ENCODE measurements at places on chromosomes 2 and 18. TPM values are rescaled to one million over a fixed set of nuclear protein-coding genes. Genes with fewer than 3 reads are reported as not detected.

DNA sequence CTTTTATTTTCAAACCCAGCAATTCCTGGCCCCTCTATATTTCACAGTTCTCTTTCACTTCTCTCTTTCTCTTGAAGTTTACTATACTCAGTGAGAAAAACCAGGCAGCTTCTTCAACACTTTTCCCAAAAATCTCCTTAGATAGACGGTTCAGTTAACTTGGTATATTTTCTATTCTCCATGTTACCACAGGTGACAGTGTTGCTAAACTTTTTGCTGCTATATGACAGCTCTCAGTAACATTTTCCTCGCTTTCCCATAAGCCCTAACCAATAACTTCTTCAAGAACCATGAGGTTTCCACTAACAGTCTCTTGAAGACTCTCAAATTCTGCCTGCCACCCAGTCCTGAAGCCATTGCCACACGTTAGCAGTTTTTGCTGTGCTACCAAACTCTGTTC is 45.8 kb downstream of the CYBRD1 start:
- no peak for DNase-seq

The ANKRD62 gene
- 0.10 TPM for polyA plus RNA-seq

DNA sequence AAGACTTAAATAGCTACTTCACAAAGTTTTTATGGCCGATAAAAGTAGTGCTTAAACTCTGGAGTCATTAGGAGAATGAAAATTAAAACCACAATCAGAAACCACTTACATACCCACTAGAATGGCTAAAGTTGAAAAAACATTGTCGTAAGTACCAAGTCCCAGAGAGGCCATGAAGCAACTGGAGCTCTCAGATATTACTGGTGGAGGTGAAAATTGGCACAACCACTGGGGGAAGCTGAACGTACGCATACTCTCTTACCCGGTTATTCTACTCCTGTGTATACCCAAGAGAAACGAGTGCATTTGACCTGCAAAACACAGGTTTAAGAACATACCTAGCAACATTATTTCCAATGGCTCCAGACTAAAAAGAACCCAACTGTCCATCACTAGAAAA is 76.5 kb upstream of the TMEM247 start:
- no peak for DNase-seq

The LRRTM1 gene
- polyA plus RNA-seq, result 19.8 TPM

The ABCB11 gene
- polyA plus RNA-seq, result 0.10 TPM

GRCh38 chr2:148875387-148876051 is 492 bp downstream of the KIF5C start:
- DNase-seq, result no peak

DNA sequence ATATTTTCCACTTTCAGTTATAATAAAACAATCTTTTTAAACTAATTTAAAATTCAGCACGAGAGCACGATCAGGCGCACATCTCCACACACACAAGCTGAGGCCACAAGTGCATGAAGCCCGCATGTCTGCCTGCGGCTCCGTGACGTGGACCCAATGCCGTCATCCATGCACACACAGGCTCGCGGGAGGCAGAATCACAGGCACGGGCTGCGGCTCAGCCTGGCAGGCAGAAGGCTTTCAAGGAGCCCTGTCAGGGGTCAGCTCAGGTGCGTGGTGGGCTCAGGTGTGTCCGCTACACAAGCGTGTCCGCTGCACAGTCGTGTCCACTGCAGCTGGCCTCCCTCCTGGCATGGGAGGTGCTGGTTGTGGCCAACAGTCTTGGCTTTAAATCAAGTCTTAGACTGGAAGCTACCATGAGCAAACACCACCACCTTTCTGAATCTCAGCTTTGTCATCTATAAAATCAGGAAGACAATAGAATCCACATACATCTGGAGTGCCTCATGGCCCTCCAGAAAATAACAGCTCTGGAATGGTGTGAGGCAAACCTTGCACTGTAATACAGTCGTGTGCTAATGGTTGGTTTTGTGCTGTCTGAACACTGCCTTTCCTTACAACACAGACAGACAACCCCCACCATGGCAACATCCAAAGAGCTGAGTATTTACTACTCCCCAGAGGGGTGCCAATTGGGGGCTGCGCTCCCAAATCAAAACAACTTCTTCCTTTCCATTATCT is 210.1 kb downstream of the NDUFA10 start:
- no peak for DNase-seq

- DNase-seq, result no peak
Observed at GRCh38 chr2:60548311-60548710, 5.1 kb downstream of the BCL11A start.

DNA sequence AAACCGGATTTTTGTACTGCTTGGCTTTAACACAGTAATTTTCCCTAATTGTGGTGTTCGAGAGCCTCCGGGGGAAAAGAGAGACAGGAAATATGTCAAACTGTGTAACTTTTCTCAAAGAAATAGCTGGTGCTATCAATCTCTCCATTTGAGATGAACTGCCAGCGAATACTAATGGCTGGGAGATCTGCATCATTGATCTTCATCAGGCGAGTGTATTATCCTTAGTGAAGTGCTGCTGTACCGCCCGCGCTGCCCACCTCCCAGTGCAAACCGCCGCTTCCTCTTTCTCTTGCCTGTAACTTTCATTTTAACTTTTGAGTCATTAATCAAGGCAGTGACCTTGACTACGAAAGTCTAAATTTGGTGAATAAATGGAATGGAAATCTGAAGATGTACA is 246.1 kb upstream of the ST6GAL2 start:
- DNase-seq, result no peak

The KLF11 gene
- 23.6 TPM for polyA plus RNA-seq

GRCh38 chr2:79980816-79981215 is 323.7 kb downstream of the LRRTM1 start:
- DNase-seq, result no peak

The HOXD4 gene
- polyA plus RNA-seq, result 60.4 TPM

The CIAO1 gene
- polyA plus RNA-seq, result 83.6 TPM

DNA sequence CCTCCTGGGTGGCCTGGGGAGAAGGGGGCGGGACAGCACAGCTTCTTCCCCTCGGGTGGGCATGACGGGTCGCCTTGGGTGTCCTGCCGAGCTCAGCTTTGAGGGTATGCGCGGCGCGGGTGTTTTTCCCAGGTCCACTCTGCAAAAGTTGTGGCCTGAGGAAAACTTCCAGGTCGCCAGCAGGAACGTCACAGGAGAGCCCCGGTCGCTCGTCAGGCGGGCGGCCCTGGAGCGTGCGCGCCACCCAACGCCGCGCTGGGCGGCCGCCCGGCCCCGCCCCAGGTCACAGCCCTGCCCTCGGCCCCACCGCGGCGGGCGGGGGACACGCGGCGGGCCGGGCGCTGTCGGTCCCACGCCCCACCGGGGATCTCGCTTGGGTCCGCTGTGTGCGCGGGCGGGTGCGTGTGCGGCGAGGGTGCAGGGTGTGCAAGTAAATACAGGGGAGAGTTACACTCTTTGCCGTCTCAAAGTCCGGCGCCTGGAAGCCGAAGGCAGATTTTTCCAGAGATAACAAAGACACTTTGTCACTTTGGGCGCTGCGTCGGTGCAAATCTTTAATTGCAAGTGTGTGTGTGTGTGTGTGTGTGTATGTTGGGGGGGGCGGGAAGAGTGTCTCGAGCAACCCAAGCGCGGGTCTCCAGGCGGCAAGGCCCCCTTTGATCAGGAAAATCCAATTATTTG is 616 bp upstream of the SP5 start:
- no peak for DNase-seq

The FBXO36 gene
- polyA plus RNA-seq, result 7.6 TPM

The HOXD8 gene
- 170 TPM for polyA plus RNA-seq

The MAPRE3 gene
- polyA plus RNA-seq, result 12.2 TPM

The REG1B gene
- polyA plus RNA-seq, result not detected

The ACVR1C gene
- 0.23 TPM for polyA plus RNA-seq

- no peak for DNase-seq
Observed at GRCh38 chr2:159987181-159987580, 75.2 kb downstream of the PLA2R1 start.

The MC4R gene
- 0.35 TPM for polyA plus RNA-seq

Measured in left kidney (tissue), 8 donors.